ENCODE measurements at places on chromosomes 2 and 18. TPM values are rescaled to one million over a fixed set of nuclear protein-coding genes. Genes with fewer than 3 reads are reported as not detected.

GRCh38 chr2:111689941-111690340 is 194.1 kb downstream of the ANAPC1 start:
- no peak for DNase-seq

DNA sequence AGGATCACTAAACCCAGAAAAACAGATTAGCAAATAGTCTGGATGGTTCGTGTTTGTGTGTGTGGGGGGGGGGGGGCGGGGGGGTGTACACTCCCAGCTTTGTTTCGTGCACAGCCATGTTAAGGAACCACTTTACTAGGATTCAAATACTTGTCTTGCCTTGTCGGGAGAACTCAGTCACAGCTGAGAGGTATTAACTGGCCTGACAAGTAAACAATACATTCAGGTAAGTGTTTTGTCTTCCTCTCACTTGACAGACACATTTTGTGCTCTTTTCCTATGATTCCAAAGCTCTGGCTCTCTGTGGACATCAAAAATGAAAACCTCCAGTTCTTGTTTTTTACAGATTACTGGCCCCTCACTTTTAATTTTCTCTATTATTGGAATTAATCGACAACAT is 173.5 kb downstream of the LRP1B start:
- DNase-seq: no peak

DNA sequence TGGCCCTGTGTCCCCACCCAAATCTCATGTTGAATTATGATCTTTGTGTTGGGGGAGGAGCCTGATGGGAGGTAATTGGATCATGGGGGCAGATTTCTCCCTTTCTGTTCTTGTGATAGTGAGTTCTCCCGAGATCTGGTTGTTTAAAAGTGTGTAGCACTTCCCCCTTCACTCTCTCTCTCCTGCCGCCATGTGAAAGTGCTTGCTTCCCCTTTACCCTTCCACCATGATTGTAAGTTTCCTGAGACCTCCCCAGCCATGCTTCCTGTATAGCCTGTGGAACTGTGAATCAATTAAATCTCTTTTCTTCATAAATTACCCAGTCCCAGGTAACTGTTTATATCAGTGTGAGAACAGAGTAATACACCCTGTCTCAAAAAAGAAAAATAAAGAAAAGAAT is 25.5 kb downstream of the LRRFIP1 start:
- no peak for DNase-seq

DNA sequence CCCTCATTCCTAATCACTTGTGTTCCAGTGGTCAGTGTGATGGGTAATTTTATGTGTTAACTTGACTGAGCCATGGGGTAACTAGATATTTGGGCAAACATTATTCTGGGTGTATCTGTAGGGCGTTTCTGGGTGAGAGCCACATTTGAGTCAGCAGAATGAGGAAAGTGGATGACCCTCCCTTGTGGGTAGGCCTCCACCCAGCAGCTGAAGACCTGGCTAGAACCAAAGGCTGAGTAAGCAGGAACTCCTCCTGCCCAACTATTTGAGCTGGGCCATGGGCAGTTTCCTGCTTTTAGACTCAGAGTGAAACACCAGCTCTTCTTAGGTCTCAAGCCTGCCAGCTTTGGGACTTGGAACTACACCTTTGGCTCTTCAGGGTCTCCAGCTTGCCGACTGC is 141.8 kb downstream of the ACKR3 start:
- DNase-seq: peak; percentile 53

GRCh38 chr2:169363560-169364150 is 1.3 kb upstream of the LRP2 start:
- peak; percentile 27 for DNase-seq

DNA sequence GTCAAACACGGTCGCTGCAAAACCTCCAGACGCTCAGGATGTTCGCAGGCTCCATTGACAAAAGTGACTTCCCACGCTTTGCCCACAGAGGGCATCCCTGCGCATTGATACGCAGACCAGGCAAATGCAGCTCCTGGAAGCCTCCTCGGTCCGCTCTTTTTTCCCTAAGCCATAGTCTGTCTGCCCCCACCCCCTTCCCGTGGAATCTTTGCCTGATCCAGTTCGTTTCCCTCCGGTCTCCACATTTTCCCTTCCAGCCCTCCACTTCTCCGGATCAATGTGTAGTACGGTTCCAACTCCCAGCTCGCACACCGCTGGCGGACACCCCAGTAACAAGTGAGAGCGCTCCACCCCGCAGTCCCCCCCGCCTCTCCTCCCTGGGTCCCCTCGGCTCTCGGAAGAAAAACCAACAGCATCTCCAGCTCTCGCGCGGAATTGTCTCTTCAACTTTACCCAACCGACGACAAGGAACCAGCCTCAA is at the start of gene DCC:
DCC (plus strand) TSS at position 307 of the 481 bp plus-strand sequence. CDS start 591 bp downstream, outside the sequence.
- DNase-seq: no peak

DNA sequence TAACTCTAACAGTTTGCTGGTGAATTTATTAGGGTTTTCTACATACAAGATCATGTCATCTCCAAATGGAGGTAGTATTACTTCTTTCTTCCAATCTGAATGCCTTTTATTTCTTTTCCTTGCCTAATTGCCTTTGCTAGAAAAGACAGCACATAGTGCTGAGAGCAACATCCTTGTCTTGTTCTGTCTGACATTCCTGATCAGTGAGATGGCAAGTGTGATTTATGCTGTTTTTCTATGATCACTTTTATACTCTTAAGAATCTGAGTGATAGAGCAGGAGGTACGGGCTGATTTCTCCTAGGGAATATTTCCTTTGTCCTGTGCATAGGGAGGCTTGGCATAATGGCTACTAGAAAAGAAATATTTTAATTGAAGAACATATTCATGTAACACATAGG is 17.3 kb downstream of the LYPD6B start:
- no peak for DNase-seq

GRCh38 chr2:232870018-232870765 is at the start of gene SNORC:
Gene SNORC (plus strand): TSS chr2:232870264. CDS start chr2:232870342, 78 bp downstream.
- no peak for DNase-seq

DNA sequence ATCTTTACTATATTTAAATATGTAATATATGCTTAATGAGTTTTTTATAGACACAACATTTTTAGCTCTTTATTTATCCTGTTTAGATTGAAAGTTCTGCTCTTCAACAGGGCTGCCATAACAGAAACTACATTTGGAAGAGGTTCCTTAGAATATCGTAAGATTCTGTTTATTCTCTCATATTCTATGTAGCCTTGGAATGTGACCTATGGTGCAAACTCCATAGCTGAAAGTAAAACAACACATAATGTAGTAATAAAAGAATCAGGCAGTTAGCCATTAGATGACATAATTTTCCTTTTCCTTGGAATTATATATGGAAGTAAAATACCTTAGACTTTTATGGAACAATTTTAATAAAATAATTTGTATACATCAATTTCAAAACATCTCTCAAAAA is 91.3 kb downstream of the ZNF804A start:
- DNase-seq: no peak

DNA sequence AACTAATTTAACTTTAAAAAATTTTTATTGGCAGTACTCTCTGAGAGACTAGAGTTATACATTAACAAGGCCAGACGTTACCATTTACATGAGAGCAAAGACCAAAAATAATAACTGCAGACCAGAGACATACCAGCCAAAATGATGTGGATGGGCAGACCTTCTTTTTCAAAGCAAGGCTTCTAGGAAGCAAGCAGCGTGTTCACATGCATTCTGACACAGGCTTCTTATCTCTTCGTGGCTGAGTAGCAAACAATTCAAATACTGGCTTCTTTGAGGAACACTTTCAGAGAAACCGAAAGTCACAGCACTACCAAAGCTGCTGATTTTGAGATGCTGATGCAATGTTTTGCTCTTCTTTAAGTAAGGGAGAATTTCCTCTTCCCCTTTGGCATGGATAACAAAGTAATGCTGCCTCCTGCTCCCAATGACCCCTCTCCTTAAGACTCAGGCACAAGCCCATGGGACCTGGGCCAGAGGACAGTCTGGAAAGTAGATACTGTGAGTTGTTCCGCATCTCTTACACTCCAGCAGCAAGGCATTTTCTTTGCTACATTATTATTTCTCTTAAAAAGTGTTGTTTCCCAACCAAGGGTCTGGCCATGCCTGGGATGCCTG is 181.9 kb downstream of the MREG start:
- DNase-seq: peak; percentile 41

GRCh38 chr2:113187771-113188170 is 14.0 kb downstream of the PSD4 start:
- DNase-seq: no peak

DNA sequence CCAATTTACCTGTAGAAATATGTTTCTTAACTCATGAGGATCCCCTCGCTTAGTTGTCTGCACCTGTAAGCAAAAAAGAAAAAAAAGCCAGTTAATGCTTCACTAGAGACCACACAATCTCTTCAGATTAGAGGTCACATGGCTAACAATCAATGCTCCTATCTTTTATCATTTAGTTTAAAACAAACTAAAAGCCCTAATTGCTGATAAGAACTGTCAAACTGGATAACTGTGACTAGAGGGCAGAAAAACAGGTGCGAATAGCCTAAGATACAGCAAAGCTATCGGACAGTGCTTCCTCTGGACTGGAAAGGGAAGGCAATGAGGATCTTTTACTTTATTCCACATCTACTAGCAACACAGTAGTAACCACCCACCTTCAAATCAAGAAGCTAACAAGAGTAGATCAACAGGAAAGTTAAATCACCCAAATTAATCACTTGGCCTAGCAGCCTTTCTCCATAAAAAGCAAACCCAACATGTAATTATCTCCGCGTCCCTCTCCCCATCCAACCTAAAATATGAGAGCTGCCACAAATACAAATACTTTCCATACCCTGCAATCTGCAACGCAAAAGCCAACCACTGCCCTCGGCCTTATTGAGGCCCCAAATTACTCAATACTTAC is 734 bp downstream of the SLC25A12 start:
- no peak for DNase-seq

GRCh38 chr2:216839688-216840087 is 20.2 kb downstream of the TNP1 start:
- no peak for DNase-seq

DNA sequence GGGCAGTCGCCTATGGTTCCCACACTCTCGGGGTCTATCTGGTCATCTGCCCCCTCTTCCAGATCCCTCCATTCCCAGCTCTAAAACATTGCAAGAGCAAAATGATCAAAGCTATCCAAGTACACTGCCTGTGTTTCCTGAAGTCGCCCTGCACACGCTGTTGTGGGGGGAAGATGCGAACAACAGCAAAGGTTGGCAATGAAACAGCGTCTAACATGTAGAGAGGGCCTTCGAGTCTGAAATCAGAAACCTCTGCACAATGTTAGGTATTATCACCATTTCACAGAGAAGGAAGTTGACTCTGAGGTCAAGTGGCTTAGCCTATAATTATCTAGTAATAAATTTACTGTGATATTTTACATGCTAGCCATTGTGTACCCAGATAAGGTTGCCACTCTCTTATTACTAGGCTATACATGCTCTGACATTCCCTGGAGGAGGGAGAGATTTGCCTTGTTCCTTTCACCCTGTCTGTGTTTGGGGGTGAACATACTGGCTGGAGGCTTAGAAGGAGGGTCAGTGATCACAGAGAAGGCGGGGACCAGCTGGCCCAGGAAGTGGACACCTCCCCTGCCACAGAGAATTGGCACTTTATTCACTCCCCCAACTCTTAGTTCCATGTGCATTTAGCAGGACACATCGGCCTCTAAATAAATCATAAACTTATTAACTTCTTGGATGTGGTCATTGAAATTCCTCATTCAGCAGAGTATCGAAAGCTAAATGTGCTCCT is 36.8 kb downstream of the KCTD1 start:
- DNase-seq: no peak

ZNF521 gene
- total RNA-seq: 8.5 TPM

NYAP2 gene
- total RNA-seq: not detected

KCNG2 gene
- not detected for total RNA-seq

CIB4 gene
- total RNA-seq: not detected
